BJ (cell line): ENCODE measurements at places on chromosomes 5 and 9. TPM values are rescaled to one million over a fixed set of nuclear protein-coding genes. Genes with fewer than 3 reads are reported as not detected.

DNA sequence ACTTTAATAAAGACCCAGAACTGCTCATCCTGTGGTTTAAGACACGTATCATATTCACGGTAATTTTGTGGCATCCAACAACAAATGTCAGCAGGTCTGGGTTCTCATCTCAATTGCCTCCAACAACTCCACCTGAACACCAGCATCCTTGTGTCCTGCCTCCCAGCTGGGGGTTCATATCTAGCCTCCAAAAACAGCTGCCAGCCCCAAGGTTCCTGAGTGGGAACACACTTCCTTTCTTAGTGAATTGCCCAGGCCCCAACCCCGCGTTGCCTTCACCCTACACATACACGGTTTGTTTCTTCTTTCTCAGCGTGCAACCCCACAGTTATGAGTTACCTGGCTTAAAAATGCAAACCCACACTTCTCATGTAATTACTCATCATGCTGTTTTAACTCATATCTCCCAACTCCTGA is 77.9 kb downstream of the SEMA4D start:
- no peak for DNase-seq

DNA sequence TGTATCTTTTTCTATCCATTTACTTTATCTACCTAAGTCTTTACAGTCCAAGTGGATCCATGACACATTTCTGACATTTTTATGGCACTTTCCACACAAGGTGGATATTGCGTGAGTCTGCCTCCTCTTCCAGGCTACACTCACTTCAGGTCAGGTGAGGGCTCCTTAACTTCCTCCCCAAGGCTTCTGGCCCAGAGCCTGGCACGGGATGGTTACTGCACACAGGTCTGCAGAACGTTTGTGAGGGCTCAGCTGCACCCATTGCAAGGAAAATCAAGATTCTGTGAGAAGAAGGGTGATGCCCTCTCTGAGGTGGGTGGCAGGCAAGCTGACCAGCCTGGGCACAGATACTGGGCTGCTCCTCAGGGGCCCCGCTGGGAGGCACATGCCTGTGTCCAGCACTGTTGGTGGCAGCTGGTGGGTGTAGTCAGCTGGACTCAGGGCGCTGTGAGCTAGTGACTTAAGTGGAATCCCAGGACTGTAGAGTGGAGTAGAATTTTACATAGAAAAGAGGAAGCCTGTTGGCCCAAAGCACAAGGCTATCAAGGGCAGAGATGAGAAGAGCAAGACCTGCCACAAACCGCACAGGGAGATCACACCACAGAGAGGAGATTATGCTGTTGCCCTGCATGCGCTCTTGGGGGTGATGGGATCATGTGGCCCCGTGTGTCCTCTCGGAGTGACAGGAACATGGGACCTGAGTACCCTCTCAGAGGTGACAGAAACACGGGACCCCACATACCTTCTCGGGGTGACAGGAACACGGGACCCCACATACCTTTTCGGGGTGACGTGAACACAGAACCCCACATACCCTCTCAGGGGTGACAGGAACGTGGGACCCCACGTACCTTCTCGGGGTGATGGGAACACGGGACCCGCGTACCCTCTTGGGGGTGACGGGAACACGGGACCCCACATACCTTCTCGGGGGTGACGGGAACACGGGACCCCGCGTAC is 21.3 kb downstream of the AHRR start:
- no peak for DNase-seq

The SYK gene
- polyA plus RNA-seq: not detected in 2 replicates

DNA sequence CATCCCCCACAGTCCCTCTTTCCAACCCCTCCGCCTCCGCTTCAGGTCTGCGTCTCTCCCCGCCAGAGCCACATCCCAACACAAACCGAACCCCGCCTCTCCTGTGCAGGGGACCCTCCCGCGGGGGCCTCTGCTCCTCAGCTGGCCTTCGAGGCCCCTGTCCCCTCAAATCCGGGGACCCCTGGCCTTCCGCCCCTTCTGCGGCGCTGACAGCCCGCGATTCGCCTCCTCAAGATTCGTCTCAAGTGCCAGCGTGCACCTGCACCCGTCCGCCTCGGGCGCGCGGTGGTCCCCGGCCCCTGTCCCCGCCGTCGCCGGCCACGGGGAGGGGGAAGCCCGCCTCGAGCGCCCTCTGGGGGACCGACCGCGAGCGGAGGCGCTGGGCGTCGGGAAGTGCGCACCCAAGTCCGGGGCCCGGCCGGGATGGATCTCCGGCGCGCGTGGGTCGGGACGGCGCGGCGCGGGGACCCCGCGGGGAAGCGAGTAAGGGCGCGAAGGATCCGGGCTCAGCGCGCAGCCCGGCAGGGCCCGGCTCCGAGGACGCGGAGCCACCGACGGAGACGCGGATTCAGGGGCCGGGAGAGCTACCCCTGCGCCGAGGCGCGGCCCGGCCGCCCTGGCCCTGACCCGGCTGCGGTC is 623 bp downstream of the FLT4 start:
- no peak for DNase-seq

The AGXT2 gene
- polyA plus RNA-seq: not detected in 2 replicates

DNA sequence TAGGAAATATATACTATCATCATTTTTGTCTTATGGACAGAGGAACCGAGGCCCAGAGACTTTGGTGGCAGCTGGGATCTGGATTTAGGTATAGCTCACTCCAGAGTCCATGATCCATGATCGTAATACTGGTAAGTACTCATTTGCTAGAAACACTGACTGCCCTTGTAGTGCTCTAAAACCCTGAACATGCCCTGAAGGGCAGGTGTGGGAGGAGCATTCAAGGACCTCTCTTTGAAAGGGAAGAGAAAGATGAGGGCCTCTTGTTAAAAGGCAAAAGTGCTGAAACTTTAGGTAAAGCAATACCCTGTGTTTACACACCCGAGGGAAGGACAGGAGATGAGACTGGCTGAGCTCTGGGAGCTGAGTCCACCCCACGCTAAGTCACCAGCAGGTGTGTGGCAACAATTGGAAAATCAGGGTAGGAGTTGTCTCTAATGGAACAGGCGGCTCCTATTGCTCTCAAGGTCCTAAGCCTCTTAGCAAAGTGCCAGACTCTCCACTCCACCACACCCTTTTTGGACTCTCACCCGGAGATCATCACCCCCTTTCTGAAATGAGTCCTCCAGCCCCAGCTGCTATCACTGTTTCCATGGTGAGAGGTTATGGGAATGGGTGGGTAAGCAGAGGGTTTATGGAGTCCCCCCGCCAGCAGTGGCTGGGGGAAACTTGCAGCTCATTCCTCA is 34.8 kb downstream of the TRPC7 start:
- no peak for DNase-seq

The TMEM232 gene
- polyA plus RNA-seq: 0.12 and 0.38 TPM in 2 replicates

DNA sequence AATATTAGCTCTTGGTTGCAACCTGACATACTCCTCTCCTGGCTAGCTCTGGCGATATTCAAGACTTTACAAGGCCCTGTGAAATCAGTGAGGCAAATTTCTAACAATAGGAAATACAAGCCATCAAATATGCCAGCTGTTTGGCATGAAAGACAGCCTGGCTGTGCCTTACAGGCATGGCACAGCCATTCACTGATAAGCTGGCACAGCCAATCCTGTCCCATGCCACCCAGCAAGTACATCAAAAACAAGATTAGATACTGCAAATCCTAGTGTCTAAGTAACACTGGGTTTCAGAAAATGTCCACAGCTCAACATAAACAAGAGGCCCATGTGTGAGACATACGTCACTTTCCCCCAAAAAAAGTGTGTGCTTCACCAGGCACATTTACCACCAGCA is 1045.8 kb upstream of the DMAC1 start:
- no peak for DNase-seq

The FOXD4L3 gene
- polyA plus RNA-seq: not detected in 2 replicates

GRCh38 chr9:8456344-8456743 is 656.8 kb upstream of the DMAC1 start:
- DNase-seq: no peak

- no peak for DNase-seq
These were observed 11.5 kb upstream of the SSBP2 start for GRCh38 chr5:81762401-81762800.

The DRD1 gene
- polyA plus RNA-seq: 0.01 TPM in 1 of 2 replicates, not detected in the other

The AIF1L gene
- 0.05 TPM in 1 of 2 replicates, not detected in the other for polyA plus RNA-seq

- DNase-seq: no peak
These were observed 25.5 kb upstream of the KCNIP1 start for GRCh38 chr5:170478306-170478705.

GRCh38 chr9:97412626-97413385 is 910 bp downstream of the TDRD7 start:
- no peak for DNase-seq

DNA sequence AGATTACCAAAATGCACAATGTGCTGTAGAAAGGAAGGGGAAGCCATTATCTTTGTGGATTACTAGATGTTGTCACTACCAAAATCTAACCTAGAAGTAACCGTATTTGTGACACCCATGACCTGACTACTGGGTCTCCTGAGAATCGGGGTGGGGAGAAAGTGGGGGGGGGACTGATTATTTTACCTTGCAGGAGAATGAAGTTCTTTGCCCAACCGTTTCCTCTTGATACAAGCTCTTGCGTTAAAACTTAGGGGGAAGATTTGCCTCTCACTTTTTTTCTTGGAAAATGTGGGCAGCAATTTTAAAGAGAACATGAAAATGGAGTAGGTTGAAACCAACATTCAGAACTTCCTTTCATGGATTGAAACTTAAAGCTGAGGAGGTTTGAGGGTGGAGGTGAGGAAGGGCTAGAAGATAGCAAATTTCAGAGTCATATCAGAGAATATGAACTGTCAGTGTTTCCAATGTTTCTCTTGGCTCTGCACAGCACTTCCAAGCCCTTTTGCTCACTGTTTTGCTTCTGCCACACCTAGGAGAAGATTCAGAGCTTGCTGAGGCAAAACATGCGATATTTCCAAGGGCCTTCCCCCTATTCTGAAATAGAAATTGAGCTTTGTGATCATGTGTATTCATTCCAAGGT is 280.8 kb downstream of the AOPEP start:
- no peak for DNase-seq

- no peak for DNase-seq
These were observed 9.0 kb downstream of the MRPS2 start for GRCh38 chr9:135509458-135509857.

GRCh38 chr5:159657298-159657697 is 259.0 kb upstream of the ADRA1B start:
- DNase-seq: no peak

- no peak for DNase-seq
These were observed 38.0 kb downstream of the RASGEF1C start for GRCh38 chr5:180170810-180171567.

GRCh38 chr5:159773062-159773924 is 143.0 kb upstream of the ADRA1B start:
- peak; percentile 39 for DNase-seq

GRCh38 chr9:120886490-120886967 is 9.5 kb upstream of the PHF19 start:
- DNase-seq: no peak

GRCh38 chr5:10469253-10470050 is 27.8 kb downstream of the ROPN1L start:
- DNase-seq: peak; percentile 75

GRCh38 chr5:13348568-13348967 is 595.9 kb downstream of the DNAH5 start:
- DNase-seq: no peak

DNA sequence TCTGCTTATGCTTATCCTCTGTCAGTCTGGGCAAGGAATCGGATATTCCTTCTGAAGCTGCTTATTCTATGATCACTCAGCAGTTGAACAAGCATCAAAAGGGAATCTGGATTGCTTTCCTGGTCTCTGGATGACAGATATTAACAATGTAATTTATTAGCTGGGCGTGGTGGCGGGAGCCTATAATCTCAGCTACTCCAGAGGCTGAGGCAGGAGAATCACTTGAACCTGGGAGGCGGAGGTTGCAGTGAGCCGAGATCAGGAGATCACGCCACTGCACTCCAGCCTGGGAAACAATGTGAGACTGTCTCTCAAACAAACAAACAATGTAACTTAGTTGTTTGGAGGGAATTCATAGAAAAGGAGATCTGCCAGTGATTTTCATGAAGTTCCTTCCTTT is 45.4 kb downstream of the DMRT1 start:
- DNase-seq: no peak

GRCh38 chr5:143837306-143837848 is 25.4 kb downstream of the HMHB1 start:
- DNase-seq: peak; percentile 59

GRCh38 chr5:154576429-154576806 is 98.4 kb upstream of the HAND1 start:
- DNase-seq: no peak

The TMEFF1 gene
- 0.10 and 0.28 TPM in 2 replicates for polyA plus RNA-seq

DNA sequence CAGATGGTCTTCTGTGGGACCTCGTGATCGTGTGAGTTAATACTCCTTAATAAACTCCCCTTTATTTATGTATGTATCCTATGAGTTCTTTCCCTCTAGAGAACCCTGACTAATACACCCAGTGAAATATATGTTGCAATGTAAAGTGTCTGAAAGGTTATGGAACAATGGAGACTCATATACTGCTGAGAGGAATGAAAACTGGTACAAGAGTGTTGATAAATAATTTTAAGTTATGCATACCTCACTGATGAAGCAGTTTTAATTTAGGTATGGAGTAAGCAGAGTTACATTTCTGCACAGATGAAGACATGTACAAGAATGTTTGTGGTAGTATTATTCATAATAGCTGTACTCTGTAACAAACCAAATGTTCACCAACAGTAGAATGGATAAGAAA is 438.3 kb downstream of the TAF11L14 start:
- no peak for DNase-seq

The LMX1B gene
- polyA plus RNA-seq: not detected in 2 replicates

The ASB6 gene
- 13.1 and 23.2 TPM in 2 replicates for polyA plus RNA-seq

DNA sequence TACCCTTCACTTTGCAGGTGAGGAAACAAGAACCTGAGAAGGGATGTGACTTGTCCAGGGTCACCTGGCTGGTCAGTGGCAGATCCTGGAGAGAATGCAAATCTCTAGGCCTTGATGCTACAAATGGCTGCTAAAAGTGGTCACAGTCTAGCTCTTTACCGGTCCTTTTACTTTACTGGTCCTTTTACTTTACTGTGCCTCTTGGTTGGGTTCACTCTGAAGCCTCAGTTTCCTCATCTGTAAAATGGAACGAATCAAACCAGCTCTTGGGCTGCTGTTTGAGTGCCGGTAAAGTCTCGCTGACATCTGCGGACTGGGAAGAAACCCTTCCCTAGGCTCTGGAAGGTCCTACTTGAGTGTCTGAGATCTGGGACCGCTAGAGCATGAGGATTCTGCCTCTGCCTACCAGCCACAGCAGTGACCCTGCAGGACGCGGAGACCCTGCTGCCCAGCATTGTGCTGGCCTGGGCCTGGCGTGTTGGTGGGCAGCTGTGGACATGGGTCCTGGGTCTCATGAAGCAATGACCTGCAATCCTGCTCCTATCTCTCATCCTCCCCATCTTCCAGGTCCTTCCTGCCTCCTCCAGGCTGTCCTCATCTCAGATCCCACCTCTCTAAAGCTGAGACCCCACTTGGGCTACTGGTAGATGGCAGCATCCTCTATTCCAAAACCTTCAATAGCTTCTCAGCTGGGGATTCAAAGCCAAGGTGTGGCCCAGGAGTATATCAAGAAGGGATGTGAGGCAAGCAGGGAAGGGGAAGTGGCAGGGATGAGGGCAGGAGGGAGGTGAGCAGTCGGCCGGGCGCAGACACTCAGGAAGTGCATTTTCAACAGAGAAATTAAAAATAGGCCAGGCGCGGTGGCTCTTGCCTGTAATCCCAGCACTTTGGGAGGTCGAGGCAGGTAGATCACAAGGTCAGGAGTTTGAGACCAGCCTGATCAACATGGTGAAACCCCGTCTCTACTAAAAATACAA is 13.3 kb downstream of the CORO2A start:
- DNase-seq: no peak

GRCh38 chr5:111787006-111787405 is 30.0 kb upstream of the NREP start:
- no peak for DNase-seq

The ROR2 gene
- 0.59 and 1.1 TPM in 2 replicates for polyA plus RNA-seq
